ENCODE measurements at places on chromosomes 16 and 17. TPM values are rescaled to one million over a fixed set of nuclear protein-coding genes. Genes with fewer than 3 reads are reported as not detected.
A peak's percentile ranks its signal among the peaks of the same experiment; 100 is the strongest.

The KRT17 gene
- 85.6 TPM for total RNA-seq

The SEZ6L2 gene
- 30.2 TPM for total RNA-seq

The TBX2 gene
- 119 TPM for total RNA-seq

The ARHGAP27 gene
- total RNA-seq, result 62.4 TPM

- H3K27ac ChIP-seq, result peak overlapping the region; percentile 83
- H3K27me3 ChIP-seq, result no peaks in the 10 kb centered on the region
- H3K4me1 ChIP-seq, result peaks cover 48% of the 10 kb centered on the region
- DNase-seq, result no peak
These were observed 11.7 kb upstream of the SREBF1 start for GRCh38 chr17:17848311-17849082.

- peak; percentile 69 for DNase-seq
- H3K27me3 ChIP-seq, result peaks cover 73% of the 10 kb centered on the region
- no peak overlapping the region for H3K27ac ChIP-seq
- peak overlapping the region; percentile 24 for H3K4me3 ChIP-seq
- no peaks in the 10 kb centered on the region for H3K36me3 ChIP-seq
These were observed 2.5 kb upstream of the CDH3 start for GRCh38 chr16:68642436-68643101.

GRCh38 chr17:35188111-35188510 lies 6.1 kb downstream of the SLC35G3 start:
- no peak overlapping the region for H3K4me3 ChIP-seq
- no peak overlapping the region for H3K27ac ChIP-seq
- no peaks in the 10 kb centered on the region for H3K27me3 ChIP-seq
- no peaks in the 10 kb centered on the region for H3K4me1 ChIP-seq
